C1 segment of cervical spinal cord (tissue), 14 donors: ENCODE measurements at places on chromosomes 3 and 15.

- DNase-seq: no peak
Measured at GRCh38 chr15:85071504-85071903, 89.8 kb downstream of the PDE8A start.

DNA sequence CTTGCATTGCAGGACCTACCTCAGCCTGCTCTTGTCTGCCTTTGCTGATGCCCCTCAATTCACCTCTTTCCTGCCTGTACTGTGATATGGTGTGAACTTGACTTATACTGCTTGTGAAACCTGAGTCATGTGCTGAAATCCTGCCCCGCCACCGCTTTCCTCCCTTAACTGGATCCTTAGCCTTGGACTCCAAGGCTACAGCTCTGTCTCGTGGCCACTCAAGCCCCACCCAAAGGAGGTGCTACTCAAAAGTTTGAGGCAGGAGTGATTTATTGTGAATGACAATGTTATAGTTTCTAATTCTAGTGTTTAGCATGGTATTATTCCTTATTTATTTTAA lies 56.1 kb downstream of the MYZAP start:
- DNase-seq: no peak

GRCh38 chr3:140724856-140725812 lies 47.3 kb downstream of the TRIM42 start:
- no peak for DNase-seq

DNA sequence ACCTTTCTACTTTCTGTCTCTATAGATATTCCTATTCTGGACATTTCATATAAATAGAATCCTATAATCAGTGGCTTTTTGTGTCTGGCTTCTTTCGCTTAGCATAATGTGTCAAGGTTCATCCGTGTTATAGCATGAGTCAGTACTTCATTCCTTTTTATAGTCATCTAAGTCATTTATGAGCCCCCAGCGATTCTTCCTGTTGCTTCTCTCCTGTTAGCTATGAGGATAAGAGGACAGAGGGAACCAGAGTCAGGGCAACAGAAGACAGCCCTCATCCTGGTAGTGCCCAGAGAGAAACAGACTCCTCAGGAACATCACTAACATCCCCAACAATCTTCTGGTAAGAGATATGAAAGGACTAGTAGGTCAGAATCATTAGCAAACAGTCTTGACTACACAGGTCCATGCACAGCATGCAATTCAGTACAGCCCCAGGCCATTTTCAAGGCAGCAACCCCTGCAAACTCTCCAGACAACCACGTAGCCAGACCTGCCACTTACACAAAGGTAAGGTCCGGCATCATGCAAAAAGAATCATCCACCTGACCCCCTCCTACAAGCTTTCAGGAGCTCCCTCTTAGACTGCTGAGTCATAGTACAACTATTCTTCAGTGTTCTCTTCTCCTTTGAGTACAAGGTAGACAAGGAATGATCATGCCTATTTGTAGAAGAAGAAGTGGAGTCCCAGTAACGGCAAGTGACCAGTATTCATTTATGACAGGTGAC lies 91.5 kb downstream of the MYLK start:
- no peak for DNase-seq
